ENCODE measurements at places on chromosomes 4 and X.

- no peak for DNase-seq
Measured at GRCh38 chrX:121336831-121337421, 289.5 kb downstream of the GLUD2 start.

DNA sequence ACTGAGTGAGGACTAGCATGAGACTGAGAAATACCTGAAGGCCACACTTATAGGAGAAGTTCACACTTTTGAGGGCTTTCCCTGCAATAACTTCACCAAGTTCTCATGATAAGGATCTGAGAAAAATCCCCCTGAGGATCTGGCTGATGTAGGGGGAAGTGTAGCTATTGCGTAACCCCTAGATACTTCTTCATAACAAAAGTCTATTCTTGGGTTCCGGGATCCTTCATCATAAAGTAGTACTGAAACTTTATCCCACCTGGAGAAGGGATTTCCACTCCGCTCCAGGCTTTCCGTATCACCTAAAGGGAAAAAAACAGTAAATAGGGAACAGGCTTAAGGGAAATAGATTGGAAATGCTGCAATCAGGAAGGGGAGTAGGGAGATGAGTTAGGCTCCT is 13.3 kb downstream of the USP27X start:
- no peak for DNase-seq

DNA sequence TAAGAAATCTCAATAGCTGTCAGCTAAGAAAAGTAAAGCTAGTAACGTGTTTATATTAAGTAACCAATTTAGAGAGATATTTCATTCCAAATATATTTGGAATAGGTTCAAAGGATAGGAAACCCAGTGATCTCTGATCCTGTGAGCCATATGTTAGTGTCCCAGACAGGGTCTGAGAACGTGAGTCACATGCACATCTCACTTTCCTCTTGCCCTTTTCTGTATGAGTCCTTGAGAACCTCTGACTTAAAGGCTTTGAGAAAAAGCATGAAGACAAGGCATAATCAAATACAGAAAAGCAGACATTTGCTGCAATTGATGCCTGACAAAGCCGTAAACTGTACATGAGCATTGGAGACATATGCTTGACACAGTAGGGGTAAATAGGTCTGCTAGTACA is 655.1 kb upstream of the ADGRL3 start:
- no peak for DNase-seq

GRCh38 chr4:141473026-141473540 is 163.3 kb upstream of the IL15 start:
- DNase-seq: no peak

- no peak for DNase-seq
Measured at GRCh38 chrX:130109429-130110378, 593 bp downstream of the ELF4 start.

DNA sequence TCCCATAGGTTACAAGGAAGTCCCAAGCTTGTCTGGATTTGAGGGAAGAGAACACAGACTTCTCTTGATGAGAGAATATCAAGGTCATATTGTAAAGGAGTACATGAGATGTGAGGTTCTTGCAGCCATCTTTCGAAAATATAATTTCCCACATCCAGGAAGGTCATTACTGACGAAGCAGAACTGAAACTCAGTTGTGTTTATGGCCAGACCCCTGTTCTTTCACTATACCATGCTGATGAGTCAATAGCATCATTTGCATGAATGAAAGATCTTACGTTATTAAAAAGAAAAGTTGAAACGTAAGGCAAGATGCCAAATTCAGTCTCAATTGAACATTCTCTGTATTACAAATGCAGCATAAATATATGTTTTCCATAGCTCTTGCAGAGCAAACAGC is 14.2 kb upstream of the CCDC149 start:
- no peak for DNase-seq

- DNase-seq: no peak
Measured at GRCh38 chrX:67922966-67923365, 379.1 kb downstream of the AR start.

DNA sequence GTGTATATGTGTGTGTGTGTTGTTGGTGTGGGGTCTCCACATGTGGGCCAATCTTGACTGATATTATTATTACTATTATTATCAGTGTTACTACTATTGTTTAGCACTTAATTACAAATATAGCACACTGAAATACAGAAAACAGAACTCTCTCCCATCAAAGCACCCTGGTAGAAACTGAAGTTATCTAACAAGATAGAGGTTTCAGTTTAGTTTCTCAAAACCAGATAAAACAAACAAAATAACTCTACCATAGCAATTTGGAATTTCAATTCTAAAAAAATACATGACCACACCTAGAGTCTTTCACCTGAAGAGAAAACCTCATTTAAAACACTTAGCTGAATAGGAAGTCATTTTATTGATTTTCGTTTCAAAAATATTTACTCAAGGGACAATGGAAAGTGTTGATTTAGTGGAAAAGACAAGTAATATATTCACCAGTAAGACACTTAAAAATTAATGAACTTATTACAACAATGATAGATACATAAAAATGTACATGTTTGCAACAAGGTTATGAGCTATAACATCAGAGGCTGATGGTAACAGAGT is 252.3 kb downstream of the PDHA2 start:
- DNase-seq: no peak

- no peak for DNase-seq
Measured at GRCh38 chr4:95180531-95181242, 368.1 kb downstream of the UNC5C start.

DNA sequence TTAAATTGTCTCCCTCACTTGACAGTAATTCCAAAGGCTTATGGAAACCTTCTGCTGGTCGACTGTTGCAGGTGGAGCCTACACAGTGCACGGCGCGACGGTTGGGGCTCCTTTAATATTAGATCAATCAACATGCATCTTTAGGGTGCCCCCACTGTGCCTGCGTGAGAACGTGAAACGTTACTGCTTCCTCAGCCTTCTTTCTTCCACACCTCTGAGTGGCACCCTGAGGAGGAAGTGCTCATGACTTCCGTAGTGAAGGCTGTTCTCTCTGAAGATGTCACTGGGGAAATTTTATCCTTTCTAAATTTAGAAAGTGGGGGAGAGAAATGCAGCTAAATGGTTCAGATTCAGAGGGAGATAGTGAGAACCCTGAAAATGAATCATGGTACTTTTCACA is 184.0 kb upstream of the ZFP42 start:
- no peak for DNase-seq

All from AG04450 (cell line).